ENCODE measurements at places on chromosomes 5 and 9.
A peak's percentile ranks its signal among the peaks of the same experiment; 100 is the strongest.

DNA sequence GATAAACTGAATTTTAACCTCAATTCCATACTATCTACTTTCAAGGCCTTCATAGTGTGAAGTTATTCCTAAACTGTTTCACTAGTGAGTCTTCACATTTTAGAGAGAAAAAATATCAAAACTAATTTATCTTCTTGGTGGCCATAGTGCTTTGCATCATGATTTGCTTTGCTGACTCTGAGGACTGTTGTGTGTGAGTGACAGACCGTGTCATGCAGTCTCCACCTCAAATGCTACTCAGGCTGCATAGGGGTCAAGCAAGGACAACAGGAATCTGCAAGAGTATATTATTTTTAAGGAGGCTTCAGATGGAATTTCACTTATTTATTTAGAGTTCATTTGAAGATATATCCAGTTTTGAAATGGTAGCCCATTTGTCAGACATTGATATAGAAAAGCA lies 34.5 kb downstream of the MACIR start:
- no peak for DNase-seq

GRCh38 chr5:32443145-32443540 lies 1.4 kb downstream of the ZFR start:
- peak; percentile 18 for DNase-seq

DNA sequence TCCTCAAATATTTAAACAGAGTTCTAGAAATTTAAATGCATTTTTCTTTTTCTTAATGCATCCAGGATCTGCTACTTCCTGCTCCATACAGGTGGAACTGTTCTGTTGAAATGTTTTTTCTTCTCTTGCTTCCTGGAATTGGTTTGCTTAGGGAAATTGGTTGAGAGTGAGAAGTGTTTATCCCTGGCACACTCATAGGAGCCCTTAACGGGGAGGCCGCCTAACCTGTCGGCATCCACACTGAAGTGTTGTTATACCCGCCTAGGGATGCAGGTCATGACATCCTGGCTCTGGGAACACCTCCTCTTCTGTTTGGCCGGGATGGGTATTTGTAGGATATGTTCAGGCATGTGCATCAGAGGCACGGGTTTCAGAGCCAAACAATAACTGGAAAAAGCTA lies 239.7 kb downstream of the GADD45G start:
- DNase-seq = no peak

- no peak for DNase-seq
These were observed 290.5 kb downstream of the CCDC171 start for GRCh38 chr9:15843316-15843715.

GRCh38 chr9:126514037-126514821 lies 99.5 kb upstream of the LMX1B start:
- DNase-seq = peak; percentile 63

DNA sequence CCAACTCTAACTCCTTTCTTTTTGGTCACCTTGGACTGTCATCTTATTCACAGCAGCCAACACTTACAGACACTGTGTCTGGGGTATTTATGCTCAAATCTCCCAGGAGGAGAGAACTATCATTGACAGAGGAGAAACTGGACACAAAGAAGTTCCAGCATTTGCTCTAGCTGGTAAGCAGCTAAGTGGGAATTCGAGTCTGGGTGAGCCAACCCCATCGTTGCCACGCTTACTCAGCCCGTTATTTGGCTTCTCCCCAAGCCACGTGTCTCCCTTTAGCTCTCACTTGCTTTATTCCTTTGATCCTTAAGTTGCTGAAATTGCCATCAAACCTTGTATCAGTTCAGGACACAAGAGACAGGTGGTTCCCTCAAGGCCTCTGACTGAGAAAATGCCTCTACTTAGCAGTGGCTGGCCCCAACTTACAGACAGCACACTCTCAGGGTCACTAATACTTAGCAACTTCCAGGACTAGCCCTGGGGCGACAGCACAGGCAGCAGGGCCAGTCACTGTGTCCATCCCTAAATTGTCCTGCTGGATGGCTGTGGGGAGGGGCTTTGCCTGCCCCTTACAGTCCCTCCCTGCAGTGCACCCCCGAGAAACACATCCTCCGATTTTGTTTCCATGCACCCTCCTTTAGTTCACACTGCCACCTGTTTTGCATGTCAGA lies 1.4 kb downstream of the SLC36A2 start:
- no peak for DNase-seq

DNA sequence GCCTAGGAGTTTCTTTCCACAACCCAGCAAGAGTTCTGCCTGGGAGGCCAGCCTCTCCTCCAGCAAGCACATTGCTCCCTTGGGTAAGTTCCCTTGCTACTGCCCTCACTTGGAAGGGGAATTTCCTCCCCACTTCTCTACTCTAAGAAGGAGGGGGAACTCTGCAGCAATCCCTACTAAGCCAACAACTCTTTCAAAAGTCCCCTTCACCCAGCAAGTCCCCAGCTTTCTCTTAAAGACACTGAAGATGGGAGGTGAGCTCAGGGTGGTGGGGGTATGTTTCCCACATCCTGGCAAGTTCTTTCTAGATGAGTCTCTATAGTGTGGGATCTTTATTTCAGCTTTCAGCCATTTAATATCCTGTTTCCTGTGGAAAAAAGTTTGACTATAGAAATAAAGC lies 49.0 kb downstream of the PDE8B start:
- no peak for DNase-seq

DNA sequence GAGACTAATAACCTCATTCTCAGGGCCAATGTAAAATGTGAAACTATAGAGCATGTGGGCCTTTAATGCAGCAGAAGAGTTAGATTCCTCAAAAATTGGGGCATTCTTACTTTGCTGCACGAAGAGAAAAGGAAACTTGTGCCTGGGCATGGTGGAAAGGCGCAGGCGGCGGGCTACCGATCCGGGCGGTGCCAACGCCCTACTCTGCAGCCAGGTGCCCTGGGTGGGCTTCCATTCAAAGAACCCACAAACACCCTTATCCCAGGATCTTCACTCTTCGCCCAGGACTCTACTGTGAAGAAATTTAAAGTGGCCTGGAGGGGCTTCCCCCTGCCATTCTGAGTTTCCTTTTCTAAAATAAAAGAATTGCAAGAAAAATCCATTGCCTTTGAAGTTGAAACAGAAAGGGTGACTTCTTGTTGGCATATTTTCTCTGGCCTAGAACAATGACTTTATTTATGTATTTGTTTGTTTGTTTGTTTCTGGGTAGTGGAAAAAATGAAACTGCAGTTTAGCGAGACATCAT lies 124.9 kb downstream of the TMEM161B start:
- no peak for DNase-seq

GRCh38 chr5:38211354-38211710 lies 47.0 kb upstream of the EGFLAM start:
- DNase-seq = no peak

DNA sequence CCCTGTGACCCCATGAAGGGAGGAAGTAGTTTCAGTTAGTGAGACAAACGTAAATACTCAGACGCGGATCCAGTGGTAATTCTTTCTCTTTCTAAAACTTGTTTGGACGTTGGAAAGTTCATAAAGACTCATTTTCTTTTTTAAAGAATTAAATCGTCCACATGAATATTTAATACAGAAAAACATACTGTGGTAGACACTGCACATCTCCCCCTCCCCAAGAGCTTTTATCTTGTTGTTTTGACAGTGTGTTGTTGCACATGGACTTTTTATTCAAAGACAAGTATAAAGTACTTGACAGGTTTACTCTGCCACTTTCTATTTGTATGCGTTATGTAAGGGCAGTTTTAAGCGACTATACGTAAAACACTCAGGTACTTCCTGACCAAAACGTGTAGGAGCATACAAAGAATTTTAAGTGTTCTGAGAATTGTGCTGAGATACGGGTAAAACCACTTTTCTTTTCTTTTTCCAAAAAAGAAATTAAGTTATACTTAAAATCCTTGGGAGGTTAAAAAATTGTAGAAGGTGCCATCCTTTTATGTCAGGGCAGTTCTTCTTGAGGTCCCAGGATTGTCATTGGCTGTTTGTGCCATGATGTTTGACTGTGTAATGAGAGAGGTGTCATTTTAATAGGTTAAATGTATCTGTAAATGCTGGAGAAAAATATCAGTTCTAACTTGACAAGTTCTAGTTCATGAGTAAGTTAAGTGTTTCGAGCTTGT lies 1.3 kb downstream of the NIPBL start:
- no peak for DNase-seq

DNA sequence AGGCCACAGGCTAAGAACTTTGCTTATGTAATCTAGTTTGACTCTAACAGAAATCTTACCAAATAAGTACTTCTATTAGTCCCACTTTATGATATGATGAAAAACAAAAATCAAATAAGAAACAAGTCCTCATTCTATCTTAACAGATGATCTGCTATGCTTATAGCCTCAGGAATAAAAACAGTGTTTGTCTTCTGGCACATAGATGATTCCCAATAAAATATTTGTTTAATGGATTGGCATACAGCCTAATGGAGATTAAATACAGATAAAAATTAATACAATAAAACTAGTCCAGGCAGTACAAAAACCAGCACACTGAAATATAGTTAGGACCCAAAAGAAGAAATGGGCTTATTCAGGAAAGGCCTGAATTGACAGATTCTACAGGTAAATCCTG lies 971.4 kb upstream of the WWC1 start:
- no peak for DNase-seq

DNA sequence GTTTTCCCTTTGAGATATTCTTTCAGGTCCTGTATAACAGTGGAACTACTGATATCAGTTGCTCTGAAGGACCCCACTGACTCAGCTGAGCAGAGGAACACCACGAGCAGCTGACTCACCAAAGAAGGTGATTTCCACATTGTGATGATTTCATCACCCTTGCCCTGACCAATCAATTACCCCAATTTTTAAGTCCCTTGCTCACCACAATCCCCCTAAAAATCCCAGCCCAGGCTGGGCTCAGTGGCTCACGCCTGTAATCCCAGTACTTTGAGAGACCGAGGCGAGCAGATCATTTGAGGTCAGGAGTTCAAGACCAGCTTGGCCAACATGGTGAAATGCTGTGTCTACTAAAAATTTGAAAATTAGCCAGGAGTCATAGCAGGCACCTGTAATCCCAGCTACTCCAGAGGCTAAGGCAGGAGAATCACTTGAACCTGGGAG lies 125.3 kb upstream of the ABCA1 start:
- peak; percentile 38 for DNase-seq

- DNase-seq = no peak
These were observed 67.4 kb upstream of the ADAMTS19 start for GRCh38 chr5:129392681-129393080.

DNA sequence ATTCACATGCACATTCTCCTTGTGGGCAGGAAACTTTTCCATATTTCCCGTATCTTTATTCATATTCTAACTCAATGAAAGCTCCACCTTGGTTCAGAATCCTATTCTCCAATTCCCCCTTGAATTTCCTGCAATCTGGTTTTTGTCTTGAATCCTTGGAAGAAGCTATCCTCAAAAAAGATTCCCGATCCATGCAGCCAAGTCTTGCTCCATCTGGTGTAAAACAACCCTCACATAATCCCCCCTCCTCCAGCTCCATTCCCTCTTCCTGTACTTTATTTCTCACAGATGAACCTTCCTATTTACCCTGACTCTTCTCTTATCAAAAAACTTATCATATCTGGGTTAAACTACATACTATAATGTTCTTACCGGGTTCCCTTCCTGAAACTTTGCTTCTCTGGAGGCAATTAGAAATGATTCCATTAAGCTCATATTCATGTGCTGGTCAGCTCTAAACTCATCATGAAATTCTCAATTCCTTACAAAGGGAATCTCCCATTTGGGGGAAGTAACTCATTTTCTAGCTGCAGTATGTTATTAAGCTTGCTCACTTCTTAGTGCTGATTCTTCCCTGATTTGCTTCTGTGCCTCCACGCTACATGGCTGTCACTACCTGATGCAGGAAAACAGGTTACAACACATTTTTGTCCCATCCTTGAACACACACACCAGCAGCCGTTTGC lies 81.7 kb downstream of the GNAQ start:
- DNase-seq = no peak

DNA sequence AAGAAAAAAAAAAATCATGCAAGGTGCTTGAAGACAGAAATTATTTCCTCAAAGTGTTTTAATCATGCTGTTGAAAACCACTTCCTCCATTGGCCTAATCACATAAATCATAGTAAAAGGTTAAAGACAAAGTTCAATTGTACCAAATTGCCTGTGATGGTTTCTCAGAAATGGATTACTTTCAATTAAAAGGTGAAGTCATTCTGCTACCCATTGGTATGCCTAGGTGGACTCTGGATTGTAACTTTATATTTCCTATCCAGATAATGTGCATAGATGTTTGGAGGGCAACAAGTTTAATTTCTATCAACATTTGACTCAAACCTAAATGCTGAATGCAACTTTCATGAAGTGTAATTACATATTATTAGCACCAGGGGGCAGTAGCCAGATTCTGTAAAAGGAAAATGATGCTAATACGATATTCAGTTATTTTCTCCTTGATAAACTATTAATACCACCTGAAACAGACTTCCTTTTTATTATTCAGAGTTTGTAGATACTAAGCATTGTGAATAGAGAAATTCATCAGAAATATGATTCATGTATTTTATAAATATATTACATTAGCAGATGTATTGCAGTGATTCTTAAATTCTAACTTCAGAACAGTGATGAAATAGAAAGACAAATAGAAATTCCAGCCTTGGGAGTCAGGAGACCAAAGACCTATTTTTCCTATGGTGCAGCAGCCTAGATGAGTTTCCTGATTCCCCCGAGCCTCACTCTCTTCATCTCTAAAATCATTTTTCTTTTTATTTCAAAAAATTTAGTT lies 148.2 kb downstream of the CAAP1 start:
- no peak for DNase-seq

- peak; percentile 30 for DNase-seq
These were observed at the start of gene NIM1K for GRCh38 chr5:43191740-43192557. TSS of gene NIM1K (plus strand) at chr5:43192225. CDS start at chr5:43245776, 53,551 bp downstream.

- no peak for DNase-seq
These were observed 130.4 kb downstream of the DAB2IP start for GRCh38 chr9:121781701-121782464.

DNA sequence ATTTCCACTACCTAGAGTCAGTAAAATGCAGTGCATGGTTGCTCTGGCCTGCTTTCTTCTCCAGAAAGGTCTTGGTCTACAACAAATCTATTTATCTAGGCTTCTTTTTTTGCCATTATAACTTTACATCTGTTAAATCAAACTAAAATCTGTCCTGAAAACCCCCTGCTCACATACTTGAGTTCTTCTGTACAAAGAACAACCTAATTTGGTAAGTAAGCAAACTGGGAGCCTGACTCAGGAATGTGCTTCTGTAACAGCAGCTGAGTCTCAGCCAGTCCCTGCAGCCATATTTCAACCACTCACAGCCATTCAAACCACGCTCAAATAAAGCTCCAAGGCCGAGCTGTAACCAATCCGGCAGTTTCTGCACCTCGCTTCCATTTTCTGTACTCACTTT lies 95.8 kb downstream of the PLPP1 start:
- no peak for DNase-seq

DNA sequence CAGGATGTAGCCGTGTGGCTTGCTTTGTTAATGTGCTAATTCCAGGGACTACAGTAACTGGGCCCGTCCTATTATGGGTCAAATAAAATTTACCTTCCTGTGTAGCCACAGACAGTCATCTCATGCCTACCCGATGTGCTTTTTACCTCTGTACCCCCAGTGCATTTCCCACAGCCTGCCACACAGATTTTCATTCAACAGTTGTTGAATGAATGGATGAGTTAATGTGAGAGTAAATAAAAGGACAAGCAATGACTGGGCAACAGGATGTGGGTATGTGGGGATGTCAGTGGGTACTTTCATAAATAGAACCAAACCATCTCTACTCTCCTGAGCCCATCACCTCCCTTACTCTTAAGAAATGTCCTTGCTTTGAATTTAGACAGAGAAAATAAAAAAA lies 441.2 kb upstream of the ZNF462 start:
- no peak for DNase-seq

GRCh38 chr9:100686420-100686819 lies 108.5 kb downstream of the CAVIN4 start:
- no peak for DNase-seq

GRCh38 chr5:173807181-173807655 lies 80.9 kb upstream of the CPEB4 start:
- DNase-seq = no peak
